Activated effector memory CD4-positive, alpha-beta T cell treated with Interleukin-2 at 50 U/mL for 16 hours (primary cell): ENCODE measurements at places on chromosomes 5 and 9.
A peak's percentile ranks its signal among the peaks of the same experiment; 100 is the strongest.

- no peak for DNase-seq
Observed at GRCh38 chr9:96175796-96176195, 126.2 kb downstream of the HSD17B3 start.

DNA sequence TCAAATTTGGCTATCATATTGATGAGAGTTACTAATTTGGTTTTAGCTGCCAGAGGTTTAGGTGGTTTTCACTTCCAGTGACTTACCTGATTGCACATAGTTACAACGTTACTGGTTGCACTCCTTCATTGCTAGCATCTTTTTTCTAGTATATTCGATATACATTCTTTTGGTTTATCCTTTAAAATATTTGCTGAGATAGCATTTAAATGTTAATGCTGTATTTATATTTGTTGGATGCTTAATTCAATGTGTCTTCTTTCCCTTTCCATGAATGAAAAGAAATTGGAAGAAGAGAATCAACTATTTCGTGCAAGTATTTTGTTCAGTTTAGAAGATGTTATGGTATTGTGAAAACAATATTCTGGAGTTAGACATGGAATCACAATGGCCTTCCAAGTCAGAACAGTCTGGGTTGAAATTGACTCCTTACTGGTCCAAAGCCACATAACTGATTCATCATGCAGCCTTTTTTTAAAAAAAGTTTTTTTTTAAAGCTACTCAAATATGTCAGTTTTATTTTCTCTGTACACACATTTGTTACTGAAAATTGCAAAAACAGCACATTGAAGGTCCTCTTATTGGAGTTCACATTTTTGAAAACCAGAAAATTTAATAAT lies 2.2 kb downstream of the SPIN1 start:
- DNase-seq, result no peak

DNA sequence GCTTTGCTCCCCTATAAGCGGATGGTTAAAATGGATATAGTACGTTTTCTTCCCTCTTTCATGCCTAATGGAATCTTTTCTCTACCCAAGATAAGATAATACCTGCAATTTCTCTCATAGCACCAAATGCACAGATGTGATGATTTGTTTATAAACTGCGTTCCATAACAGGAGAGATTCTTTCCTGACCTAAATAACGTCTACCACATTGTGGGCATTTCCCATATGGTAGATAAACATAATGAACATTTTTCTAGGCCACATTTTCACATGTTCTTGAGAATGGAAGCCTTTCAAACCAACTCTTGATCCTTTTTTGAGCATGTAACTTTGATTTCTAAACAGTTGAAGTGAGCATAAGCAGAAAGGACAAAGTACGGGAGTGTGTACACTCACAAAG lies 448.5 kb downstream of the CSNK1G3 start:
- no peak for DNase-seq

DNA sequence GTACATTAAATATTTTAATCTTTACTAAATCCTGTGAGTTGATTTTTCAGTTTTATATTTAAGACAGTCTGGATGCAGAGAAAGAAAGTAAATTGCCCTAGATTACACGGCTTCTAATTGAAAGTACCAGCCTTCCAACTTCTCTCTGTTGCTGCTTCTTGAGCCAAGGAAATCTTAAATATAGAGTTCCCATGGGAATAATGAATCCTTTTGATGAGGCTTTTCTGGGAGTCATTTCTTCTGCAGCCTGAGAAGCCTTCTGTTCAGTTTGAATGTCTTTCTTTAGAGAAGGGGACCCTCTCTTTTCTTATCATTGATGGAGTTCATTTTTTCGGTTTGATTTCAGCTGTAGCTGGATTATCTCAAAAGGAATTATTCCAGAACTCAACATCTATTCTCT lies 317.3 kb upstream of the PTPRD start:
- no peak for DNase-seq

- no peak for DNase-seq
Observed at GRCh38 chr9:134294153-134295071, 31.8 kb upstream of the RXRA start.

- DNase-seq, result no peak
Observed at GRCh38 chr9:77158772-77159513, 18.4 kb upstream of the VPS13A start.

DNA sequence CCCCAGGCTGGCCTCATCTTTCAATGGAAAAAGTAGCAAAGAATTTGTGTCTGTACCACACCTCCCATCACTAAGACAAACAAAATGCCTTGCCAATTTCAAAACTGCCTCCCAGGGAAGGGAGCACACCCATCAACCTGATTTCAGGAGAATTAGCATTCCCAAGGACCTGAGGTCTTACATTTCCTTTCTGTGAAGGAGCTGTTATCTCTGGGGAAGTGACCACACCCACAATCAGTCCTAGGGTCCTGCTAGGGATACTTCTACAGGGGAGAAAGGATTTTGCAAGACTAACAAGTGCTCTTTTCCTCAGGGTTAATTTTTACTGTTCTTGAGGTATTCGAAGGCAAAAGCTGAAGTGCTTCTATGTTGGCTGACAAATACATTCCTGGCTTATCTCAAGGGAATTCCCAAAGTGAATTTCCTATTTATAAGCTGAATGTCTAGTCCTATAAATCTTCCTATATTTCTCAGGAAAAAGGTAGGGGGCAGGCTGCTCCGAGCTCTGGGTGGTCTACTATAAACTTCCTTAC lies 97.4 kb upstream of the ITGA1 start:
- no peak for DNase-seq

GRCh38 chr5:100772548-100772947 lies 130.5 kb downstream of the ST8SIA4 start:
- no peak for DNase-seq

- DNase-seq, result no peak
Observed at GRCh38 chr9:94743035-94743954, 16.8 kb downstream of the AOPEP start.

- no peak for DNase-seq
Observed at GRCh38 chr5:56325039-56325438, 91.9 kb upstream of the ANKRD55 start.

GRCh38 chr5:39355324-39355723 lies 9.0 kb downstream of the C9 start:
- DNase-seq, result no peak

DNA sequence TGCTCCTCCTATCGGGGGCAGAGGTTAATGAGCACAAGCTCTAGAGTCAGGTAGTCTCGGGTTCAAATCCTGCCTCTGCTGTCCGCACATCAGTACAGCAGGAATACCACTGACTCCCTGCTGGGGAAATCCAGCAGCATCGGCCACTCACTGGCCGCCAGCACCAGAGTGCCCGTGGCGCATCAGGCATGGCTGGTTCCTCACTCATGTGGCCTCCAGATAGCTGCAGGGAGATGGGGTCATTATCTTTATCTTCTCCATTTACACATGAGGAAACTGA lies 137.6 kb upstream of the COL5A1 start:
- DNase-seq, result no peak

DNA sequence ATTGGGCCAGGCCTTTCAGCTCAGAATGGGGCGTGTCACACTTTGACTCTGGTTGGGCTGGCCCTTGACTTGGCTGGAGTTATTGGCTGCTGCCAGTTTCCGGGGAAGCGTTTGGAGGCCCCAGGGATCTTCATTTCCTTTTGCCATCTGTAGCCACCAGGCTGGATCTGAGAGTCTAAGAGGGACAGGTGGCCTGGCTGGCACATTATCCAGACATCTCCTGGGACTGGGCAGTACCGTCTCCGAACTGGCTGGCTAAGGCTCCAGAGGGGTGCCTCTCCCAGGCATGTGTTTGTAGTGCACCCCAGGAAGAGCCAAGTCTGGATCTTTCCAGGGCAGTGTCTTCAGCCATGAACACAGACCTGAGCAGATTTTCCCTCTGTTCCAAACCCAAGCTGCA lies 9.7 kb upstream of the JADE2 start:
- no peak for DNase-seq

GRCh38 chr5:114204923-114205322 lies 156.9 kb upstream of the KCNN2 start:
- DNase-seq, result no peak

DNA sequence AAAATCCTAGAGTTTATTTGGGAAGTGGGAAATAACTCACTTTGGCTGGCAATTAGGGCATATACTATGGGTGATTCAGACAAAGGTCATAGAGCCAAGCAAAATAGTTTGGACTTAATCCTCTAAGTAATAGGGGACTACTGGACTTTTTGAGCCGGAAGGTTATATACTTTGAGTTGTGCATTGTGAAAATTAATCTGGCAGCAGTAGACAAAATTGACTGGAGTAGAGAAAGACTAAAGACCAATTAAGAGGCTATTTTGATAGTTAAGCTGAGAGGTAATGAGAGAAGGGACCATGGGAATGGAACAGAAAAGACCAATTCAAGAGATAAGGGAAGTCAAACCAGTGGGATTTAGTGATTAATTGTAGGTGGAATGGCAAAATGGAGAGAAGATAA lies 28.9 kb downstream of the COX7C start:
- no peak for DNase-seq

- no peak for DNase-seq
Observed at GRCh38 chr9:123378956-123379660, 23.1 kb downstream of the CRB2 start.

DNA sequence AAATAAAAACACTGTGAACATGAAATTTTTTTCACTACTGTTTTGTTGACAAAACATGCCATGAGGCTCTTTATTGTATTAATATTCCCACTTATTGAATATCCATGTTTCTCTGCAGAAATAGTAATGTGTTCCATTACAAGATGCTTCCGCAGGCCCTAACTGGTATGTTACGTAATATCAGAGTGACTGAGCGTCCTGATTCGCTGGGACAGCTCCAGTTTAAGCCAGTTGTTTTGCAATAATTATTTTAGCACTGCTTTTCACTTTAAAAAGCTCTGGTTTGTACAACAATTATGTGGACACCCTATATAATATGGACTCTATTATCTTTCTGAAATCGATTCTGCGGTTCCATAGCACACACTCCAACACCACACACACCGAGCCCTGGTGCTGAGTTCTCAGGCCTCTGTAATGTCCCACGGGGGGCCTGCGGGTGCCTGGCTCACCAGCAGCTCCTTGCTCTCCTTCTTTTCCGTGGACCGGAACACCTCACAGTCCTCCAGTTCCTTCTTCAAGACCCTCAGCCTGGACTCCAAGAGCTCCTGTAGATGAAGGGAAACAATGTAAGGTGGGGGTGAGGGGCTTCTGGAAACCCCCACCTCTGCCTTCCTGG lies 1.8 kb downstream of the TRIM7 start:
- no peak for DNase-seq

DNA sequence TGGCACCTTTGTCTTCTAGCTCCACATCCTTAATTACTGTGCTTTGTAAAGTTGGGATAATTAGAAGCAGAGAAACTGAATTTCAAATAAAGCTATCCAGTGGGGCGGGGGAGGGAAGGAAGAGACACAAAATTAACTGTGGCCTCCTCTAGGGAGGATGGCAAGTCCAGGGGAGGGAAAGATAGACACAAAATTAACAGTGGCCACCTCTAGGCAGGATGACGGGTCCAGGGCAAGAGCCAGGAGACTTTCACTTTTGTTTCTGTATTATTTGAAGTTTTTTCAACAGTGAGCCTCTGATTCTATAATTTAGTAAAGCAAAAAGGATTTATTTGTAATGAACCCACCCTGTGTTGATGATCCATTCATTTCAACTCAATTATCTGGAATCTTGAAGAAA lies 335.9 kb downstream of the MSX2 start:
- DNase-seq, result no peak

- no peak for DNase-seq
Observed at GRCh38 chr9:2469681-2470221, 151.8 kb upstream of the VLDLR start.

DNA sequence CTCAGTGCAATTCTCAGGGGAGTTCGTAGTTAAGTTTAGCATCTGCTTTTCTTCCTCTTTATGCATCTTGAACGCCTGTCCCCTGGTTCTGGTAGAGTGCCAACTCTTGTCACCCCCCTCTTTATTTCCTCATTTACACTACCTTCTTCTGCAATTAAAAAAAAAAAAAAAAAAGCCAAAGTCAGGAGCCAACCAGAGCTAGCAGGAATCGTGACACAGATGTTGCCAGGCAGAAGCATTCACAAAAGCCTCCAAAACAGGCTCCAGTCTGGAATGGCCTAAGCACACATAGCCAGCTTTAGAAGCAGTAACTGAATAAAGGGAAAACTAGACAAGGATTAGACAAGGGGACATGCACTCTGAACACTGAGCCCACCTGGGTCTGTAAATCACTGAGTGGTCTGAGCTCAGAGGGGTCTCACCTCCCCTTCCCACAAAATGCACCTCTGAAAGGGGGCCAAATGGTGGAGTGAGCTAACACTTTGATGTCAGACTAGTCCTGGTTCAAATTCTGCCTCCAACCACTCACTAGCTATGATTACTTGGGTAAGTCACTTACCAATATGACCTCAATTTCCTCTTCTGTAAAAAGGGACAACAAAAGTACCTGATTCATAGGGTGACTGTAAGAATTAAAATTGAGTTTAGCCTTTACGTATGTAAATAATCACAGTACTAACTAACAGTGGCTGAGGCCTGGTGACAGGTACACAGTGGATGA lies 2.0 kb downstream of the CD74 start:
- peak; percentile 13 for DNase-seq

DNA sequence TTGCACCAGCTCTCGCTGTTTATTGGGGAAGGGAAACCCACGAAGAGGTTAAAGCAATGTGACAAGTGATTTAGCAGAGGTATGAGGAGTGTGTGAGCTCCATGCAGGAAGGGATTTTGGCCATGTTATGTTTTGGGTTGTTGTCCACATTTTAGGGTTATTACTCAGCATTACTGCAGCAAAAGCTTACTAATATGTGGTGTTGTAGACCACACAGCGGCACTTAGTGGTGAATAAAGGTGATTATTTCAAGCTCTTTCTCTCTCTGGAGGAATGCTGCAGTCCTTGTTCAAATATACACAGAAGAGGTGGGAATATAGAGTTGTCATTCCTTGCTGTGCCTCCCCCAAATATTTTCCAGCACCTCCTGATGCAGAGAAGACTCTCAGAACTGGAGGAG lies 29.7 kb upstream of the AKNA start:
- no peak for DNase-seq

GRCh38 chr5:131382407-131383395 lies 118.8 kb downstream of the CDC42SE2 start:
- DNase-seq, result peak; percentile 25
